ENCODE measurements at places on chromosomes 5 and 9.

DNA sequence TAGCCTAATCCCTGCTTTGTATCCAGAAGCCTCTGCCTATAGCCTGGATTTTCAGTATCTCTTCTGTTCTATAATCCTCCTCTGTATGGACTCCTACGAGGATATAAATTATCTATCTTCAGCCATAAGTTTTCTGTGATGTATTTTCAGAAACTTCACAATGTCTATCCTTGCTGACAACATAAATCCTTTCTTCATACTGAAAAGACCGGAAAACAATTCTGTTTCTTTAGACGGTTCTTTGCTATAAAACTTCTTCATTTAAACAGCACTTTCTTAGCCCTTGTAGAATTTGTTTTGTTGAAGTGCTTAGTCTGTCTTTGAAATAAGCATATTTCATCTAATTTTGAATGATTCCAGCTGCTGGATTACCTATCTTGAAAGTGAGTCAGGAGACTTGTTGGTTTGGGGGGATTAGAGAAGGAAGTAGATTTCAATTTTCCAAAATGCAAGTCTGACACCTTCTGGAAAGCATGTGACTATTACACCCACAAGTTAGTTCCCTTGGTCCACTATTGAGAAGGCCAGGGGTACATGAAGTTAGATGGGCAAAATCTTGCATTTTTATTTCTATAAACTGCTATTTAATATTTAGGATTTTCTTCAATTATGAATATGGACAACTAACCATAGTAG lies 96.3 kb upstream of the RANBP3L start:
- DNase-seq, result no peak

DNA sequence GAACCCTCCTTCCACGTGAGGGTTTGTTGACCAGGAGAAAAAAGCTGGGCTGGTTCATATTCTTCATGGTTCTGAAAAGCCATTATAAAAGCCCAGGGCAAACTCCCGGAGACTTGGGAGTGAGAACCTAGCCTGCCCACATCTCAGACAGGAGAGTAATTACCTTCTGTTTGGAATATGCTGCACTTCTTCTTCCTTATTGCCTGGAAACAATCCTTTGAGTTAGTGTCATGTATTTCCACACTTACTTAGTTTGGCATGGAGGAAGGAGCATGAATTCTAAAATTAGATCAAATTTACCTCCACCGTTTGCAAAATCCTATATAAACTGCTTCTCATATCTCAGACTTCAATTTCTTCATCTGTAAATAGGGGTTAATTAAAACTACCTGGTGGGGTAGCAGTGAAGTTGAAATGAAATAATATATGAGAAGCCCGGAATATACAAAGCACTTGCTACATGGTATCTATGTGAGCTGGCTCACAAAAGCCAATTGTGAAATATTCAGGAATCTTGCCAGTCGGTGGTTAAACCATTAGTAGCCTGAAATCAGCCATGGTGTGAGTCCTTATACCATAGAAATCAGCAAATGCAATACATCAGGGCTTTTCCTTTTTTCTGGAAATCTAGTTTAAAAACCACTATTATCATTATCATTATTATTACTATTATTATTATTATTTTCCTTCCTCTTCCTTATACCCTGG lies 140.0 kb upstream of the RAD23B start:
- DNase-seq, result no peak

GRCh38 chr9:135468854-135469521 lies 10.6 kb upstream of the PPP1R26 start:
- DNase-seq, result peak; percentile 71

DNA sequence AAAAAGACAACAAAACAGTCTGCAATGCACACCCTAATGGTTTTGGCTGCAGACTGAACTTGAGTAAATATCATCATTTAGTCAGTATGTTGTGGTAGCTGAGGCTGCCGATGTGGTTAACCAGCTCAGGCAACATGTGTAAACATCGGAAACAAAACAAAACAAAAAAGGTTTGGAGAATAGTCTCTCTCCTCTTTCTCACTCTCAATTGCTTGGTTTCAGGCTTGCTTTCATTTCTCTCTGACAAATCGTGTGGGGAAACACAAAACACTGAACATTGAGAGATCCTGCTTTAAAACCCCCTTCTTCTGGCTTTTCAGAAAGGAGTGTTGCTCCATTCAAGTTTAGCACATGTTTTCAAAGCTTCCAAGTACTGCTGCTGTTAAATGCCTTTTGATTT lies 453.3 kb downstream of the BNC2 start:
- DNase-seq, result no peak

GRCh38 chr9:130233587-130233945 lies 32.0 kb upstream of the HMCN2 start:
- DNase-seq, result no peak

Measured in stimulated activated CD4-positive, alpha-beta T cell treated with anti-CD3 and anti-CD28 coated beads, Interleukin-2, amount 100 ng/mL, for 24 hours (primary cell).